Activated T-helper 2 cell treated with anti-CD3 and anti-CD28 coated beads, Interferon-gamma antibody, Interleukin-2, Interleukin-4, amounts not matched to agents 10 μg/mL and 5 μg/mL and 100 μg/mL, durations not matched to agents 14 hours and 24 hours and 36 hours (primary cell): ENCODE measurements at places on chromosomes 11 and 22. TPM values are rescaled to one million over a fixed set of nuclear protein-coding genes. Genes with fewer than 3 reads are reported as not detected.

GRCh38 chr11:19800162-19800561, 87.5 kb downstream of the NAV2 start:
- DNase-seq, result no peak

GRCh38 chr11:1640076-1640946, 10.7 kb downstream of the KRTAP5-5 start:
- DNase-seq, result no peak

DNA sequence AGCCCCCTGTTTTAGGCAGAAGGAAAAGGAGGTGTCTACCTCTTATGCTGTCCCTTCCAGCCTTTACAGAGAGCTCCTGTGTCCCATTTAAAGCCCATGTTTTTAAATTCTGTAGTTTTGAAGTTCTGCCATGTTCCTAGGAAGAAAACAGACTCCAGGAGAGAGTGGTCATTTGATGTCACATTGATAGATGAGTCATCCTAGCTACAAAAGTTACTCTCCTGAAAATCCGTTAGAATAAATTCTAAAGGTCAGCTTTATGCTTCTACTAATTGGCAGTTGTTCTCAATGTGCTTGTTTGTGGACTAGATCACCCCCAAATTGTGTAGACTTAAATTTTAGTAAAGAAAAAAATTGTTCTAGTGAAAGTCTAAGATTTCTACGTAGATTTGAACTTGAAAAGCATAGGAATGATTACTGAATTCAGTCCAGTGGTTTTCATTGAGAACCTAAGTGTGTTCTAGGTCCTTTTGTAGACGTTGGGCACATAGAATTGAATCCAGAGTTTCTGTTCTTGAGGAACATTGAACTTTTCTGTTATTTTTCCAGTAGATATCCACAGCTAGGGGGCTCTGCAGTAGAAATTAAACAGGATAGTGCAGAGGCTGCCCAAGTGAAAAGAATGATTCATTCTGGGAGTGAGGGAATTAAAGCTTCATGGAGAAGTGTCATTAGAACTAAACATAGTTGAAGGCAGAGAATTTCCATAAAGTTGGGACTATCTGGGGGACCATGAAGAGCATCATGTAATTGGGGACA, 140.6 kb upstream of the RASSF10 start:
- DNase-seq, result no peak

GRCh38 chr11:65573391-65574079, 1.2 kb downstream of the FAM89B start:
- no peak for DNase-seq

GRCh38 chr22:47123006-47123826, 360.8 kb downstream of the TBC1D22A start:
- DNase-seq, result no peak

Gene CARNS1
- 0.51 and 0.68 TPM in 2 replicates for total RNA-seq

DNA sequence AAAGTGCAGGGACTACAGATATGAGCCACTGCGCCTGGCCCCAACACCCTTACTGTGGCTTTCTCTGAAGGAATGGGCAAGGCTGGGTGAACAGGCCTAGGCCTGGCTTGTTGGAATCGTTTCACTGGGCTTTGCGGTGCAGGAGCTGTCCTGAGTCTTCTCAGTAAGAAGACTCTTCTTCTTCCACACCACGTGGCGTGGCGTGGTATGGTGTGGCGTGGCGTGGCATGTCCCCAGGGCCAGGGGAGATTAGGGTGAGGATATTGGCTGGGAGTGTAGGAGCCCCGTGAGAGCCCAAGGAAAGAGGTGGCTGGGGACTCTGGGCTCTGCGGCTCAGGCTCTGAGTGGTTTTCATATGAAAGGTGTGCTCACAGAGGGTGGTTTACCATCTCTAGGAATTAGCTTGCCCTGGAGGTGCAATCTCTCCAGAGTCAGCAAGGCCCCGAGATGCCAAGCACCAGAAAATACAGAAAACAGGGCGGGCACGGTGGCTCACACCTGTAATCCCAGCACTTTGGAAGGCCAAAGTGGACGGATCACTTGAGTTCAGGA, 70.7 kb downstream of the PARVB start:
- no peak for DNase-seq
